AG10803 (cell line): ENCODE measurements at places on chromosomes 5 and 9.

DNA sequence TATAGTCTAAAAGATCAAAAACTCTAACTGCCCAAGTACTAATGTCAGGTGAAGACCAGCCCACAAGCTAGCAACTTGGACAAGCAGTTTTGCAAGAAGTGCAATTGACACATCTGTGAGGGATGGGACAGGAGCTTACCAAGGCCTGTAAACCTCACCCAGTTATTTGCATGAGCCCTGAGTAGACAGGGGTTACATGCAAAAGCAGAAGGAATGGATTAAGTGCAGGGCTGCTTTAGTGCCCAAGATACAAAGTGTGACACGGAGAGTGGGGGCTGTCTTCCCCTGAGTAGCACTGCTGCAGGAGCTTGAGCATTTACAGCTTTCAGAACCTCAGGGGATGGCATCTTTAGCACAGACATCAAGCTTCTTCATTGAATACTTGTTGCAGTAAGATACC, 286.7 kb downstream of the ELAVL2 start:
- DNase-seq = no peak

DNA sequence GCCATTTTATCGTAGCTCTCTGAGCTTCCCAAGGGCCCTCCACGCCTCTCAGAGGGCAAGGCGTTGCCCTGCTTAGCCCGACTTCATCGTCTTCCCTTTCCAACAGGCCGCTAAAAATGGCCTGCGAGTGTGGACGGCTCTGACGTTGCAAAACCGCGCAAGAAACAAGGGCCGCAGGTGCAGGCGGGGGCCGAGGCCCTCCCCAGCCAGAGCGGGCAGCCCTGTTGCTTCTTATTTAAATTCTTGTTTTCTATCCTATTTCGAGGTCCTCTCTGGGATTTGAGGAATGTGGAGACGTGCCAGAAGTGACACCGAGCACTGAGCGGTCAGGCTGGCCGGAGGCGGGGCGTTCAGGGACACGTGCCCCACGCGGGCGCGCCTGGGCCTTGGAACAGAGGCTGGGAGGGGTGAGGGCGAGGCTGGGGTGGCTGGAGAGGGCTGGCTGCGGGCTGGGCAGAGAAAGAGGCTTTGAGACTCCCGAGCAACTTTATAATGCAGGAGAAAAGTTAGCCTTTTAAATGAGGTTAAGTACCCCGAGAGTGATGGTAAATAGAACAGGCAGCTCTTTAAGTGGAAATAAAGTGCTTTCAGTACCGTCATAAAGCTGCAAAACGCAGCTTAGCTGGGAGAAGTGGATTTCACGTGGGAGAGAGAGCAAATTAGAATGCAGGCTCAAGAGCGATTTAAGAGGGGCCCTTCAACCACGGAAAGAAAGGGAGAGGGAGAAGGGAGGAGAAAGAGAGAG, 243.6 kb downstream of the AUH start:
- peak; percentile 86 for DNase-seq

DNA sequence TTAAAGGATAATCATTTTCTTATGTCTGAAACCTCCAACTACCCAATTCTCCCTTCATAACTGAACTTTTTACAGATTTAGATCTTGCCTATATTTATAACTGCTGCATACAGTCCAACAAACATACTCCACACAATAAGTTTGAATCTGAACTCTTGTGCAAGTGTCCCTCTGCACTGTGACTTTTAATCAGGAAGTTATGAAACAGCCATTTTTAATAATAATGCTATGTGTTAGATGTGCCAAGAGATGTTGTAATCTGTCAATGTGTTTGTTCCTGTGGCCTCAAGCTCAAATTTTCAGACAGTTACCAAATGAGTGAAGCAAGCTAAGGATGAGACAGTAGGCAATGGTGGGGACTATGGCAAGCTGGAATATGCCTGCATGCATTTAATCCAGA, 57.6 kb upstream of the MTAP start:
- DNase-seq = peak; percentile 94

GRCh38 chr9:472479-473075, 257.9 kb downstream of the DOCK8 start:
- DNase-seq = no peak

- no peak for DNase-seq
Measured at GRCh38 chr5:119153629-119154028, 82.7 kb downstream of the DMXL1 start.

DNA sequence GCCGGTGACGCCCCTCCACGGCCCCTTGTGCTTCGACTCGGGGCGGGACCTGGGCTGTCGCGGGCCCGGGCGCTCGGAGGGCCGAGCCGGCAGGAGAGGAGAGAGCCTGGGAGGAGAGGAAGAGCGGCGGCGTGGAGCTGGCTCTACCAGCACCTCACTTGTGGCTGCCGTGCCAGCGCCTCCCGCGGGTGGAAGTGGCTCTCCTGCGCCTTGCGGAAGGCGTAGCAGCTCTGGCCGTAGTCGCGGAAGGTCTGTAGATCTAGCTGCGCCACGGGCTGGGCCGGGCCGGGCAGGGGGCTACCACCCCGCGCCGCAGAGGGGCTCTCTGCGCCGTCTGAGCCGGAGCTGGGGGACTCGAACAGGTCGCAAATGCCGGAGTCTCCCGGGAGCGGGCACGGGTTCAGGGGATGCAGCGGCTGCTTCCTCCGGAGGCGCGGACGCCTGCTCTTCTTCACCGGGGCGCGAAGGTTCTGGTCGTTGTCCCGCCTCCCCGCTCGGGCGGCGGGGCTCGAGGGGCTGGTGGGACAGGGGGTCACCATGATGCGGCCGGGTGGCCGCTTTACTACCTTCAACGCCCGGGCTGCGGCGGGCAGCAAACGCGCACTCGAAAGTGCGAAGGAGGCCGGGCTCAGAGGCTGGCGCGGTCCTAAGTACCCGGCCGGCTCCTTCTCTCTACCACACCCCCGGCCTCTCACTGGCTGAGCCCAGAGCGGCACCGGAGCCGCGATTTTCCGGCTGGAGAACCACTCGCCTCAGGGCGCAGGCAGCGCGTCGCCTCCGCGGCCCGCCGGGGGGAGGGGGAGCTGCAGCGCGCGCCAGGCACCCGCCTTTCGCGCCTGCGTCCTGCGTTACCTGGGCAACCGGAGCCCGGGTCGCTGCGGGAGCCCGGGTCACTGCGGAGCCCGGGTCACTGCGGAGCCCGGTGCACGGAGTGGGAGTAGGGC, at the start of gene CCNO:
Gene CCNO (minus strand): TSS at position 624 of the 944 bp plus-strand sequence. CDS start 85 bp downstream, at position 539.
- peak; percentile 61 for DNase-seq

GRCh38 chr9:129237803-129238202, 59.7 kb upstream of the IER5L start:
- no peak for DNase-seq

DNA sequence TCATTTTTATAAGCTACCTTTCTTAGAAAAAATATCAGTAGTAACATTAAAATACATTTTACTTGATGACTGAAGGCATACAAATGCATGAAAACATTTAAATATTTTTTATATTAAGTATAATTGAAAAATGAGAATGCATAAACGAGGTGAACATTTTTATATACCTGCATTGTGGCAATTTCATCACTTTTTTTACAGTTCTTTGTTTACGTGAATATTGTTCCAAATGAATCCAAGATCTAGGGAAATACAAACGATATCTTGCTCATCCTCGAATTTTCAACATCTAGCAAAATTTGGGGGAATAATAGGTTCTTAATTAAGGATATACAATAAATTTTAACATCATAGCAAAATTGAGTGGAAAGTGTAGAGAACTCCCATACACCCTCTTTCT, 45.5 kb upstream of the ALDH1A1 start:
- DNase-seq = no peak

- DNase-seq = no peak
Measured at GRCh38 chr5:33238826-33239695, 201.7 kb upstream of the TARS1 start.
